ENCODE measurements at places on chromosomes 3 and 15.

DNA sequence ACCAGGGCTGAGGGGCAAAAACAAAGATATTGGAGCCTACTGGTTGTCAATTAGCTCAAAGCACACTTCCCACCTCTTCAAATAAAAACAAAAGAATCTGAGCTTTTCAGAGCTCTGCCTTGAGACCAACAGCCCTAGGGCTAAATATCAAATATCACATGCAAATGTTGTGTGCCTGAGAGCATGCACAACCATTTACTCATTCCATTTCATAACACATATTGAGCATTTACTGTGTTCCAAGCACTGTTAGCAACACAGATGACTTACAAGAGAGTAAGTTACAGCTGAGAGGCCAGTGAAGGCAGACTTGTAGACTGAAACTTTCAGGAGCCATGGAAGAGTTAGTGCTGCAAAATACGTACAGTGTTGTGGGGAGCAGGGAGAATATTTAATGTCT lies 222.4 kb downstream of the CPNE4 start:
- DNase-seq: no peak

GRCh38 chr3:169232863-169233262 lies 430.6 kb downstream of the MECOM start:
- no peak for DNase-seq

- DNase-seq: no peak
Measured at GRCh38 chr3:6351752-6352151, 509.2 kb upstream of the GRM7 start.

- DNase-seq: no peak
Measured at GRCh38 chr3:44862226-44862637, 520 bp downstream of the TMEM42 start.

DNA sequence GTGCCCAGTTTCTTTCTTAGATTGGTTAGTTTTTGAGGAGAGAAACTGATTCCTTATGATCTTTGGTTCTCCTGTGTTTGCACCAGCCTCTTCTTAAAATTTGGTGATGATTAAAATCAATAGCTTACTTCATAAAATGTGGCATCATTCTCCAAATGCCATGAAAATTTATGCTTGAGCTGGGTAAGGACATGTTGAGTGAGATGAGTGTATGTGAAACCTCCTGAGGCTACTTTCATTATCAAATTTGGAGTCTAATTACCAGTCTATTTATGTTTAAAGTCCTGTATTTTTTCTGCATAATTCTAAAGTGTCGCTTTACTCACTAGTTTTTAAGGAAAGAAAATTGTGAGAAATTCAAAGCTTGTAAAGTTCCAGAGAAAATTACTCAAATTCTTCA lies 102.1 kb downstream of the DIPK2A start:
- no peak for DNase-seq

- DNase-seq: no peak
Measured at GRCh38 chr3:129483870-129484269, 43.8 kb downstream of the IFT122 start.

- no peak for DNase-seq
Measured at GRCh38 chr15:79522656-79523055, 90.5 kb downstream of the MINAR1 start.

DNA sequence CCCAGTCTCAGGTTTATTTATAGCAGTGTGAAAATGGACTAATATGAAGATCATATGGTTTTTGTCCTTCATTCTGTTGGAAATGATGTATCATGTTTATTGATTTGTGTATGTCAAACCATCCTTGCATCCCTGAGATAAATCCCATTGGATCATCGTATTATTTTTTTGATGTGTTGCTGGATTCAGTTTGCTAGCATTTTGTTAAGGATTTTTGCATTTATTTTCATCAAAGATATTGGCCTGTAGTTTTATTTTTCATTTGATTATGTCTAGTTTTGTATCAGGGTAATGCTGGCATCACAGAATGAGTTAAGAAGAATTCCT lies 34.3 kb downstream of the FAIM start:
- DNase-seq: no peak

DNA sequence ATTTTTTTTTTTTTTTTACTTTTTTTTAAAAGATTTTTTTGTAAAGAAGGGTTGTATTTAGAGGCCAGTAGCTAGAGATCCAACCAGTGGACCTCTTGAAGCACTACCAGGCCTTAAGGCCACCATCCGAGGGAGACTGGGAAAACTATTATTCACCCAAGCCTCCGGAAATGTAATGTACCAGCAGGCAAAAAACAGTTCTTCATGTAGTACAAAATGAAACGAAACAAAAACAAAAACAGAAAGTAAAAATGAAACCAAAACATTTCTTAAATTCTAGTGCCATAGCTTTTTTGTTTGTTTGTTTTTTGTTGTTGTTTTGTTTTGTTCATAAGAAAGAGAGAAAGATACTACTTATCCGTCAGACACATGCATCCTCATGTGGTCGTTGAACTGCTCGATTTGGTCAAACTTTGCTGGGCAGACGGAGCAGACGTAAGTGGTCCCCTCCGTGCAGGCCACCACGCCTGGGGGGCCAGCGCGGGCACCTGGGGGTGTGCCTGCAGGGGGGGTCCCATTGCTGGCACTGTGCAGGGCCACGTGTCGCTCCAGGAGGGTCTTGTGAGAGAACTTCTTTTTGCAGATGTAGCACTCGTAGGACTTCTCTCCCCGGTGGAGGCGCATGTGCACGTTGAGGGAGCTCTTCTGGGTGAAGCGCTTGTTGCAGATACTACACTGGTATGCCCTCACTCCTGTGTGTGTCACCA lies 45.0 kb downstream of the TIGIT start:
- no peak for DNase-seq

DNA sequence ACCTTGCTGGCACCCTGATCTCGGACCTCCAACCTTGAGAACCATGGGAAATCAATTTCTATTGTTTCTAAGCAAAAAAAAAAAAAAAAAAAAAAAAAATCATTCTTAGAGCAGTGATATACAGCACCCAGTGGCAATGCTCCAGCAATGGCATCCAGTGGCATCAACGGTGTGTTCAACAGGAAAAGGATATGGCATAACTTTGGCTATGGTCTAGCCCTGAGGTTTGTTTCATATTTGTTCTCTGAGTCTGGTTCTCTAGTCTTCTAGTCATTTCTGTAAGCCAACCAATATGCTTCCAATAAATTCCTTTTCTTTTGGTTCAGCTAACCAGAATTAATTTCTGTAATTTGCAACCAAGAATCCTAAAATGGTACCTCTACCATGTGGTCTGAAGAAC lies 19.2 kb downstream of the DENND4A start:
- DNase-seq: no peak

- no peak for DNase-seq
Measured at GRCh38 chr3:173823911-173824460, 426.4 kb downstream of the NLGN1 start.

DNA sequence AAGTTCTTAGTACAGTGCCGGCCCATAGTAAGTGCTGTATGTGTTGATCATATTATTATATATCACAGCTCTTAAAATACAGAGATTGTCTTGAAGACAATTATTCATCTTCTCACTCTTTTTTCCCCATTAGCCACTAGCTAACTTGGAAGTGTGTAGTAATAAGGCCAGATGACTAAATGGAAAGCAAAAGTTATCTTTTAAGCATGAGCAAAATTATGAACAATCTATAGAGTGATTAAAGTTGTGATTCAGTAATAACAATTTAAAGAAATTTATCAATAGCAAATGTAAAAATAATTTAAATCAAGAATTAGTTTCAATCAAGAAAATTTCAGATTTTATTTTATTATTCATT lies 630.9 kb upstream of the TBL1XR1 start:
- DNase-seq: no peak

DNA sequence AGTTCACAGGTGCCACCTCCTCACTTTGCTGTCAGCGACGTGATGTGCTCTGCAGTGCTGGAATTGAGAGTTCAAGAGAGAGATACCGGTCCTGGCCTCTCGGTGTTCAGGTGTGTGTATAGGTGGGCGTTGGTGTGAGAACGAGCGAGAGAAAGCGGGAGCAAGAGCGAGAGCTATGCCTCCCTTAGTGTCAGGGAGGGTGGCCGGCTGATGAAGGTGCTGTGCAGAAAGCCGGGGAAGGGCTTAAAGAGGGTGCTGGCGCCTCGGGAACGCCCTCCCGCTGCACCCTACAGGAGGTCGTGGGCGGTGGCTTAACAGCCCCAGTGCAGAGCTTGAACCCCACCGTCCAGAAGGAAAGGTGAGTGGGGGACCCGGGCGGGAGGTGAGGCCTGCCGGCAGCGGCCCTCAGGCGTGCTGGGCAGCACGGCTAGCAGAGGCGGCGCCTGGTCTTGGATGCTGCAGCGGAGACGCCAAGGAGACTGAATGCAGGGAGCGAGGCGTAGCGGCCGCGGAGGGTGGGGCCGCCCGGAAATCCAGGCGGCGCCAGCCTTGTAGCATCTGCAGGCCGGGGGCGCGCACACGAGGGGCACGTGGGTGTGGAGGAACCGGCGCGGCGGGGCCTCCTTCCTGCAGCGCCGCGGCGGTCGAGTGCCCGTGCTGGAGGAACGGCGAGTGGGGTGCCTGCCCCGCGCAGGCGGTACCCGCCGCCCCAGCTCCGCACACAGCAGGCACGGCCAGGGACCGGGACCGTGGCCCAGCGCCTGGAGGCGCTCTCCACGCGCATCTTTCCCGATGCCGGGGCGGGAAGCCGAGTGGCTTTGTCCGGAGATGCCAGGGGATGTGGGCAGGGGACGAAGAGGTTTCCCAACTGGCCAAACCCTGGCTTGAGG lies 246.8 kb upstream of the TOPAZ1 start:
- no peak for DNase-seq

DNA sequence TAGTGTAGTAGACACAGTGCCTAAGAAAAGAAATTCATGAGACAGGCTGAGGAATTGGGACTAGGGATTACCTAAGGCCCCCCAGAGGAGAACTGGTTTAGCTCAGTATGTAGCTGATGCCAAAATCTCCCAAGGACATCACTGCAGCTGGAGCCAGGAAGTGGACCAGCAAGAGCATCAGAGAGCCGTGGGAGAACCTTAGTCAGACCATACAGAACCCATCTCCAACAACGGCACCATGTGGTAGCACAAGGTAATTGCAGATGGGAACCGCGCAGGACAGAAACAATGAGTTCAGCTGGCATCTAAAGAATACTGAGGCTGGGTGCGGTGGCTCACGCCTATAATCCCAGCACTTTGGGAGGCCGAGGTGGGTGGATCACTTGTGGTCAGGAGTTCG lies 81.7 kb downstream of the WNT5A start:
- DNase-seq: no peak

DNA sequence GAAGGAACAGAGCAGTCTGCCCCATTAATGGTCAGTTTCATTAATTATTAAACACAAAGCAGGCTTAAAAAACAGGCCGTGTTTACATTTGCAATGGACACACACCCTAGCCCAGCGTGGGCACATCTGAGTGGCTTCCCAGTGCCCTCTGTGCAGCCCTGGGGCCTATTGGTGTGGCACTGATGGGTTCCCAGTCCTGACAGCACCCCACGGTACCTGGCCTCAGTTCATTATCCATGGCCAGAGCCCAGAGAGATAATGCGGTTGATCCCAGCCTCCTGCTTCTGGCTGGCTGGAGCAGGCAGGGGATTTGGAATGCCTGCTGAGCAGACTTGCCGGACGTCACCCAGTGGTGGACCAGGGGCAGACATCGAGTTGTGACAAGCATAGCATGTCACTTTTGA lies 110.5 kb upstream of the ABHD17C start:
- DNase-seq: no peak

GRCh38 chr3:71060536-71060935 lies 523.0 kb downstream of the FOXP1 start:
- DNase-seq: no peak

- DNase-seq: no peak
Measured at GRCh38 chr15:62779036-62779770, 263.3 kb upstream of the TPM1 start.

DNA sequence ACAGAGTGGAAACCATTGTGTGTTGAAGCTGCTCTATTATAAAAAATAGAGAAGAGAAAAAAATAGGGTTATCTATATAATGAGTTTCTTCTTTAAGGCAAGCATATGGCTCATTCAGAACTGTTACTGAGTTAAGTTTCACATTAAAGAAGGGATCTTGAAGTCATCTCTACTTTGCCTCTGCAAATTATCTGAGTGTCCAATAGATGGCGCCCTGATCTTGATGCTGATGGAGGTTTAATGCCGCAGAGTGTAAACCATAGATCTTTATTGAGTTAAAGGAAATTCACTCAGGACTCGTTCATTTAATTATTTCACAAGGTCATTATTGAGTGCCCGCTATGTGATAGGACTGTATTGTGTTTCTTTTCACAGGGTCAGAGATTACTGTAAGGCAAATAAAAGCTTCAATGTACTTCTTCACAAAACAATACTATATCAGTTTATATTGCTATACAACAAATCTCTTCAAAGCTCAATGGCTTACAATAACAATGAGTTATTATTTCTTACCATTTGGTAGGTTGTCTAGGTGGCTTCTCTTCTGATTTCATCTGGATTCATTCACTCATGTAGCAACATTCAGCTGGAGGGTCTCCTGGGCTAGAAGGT lies 171.4 kb downstream of the NSUN3 start:
- no peak for DNase-seq

GRCh38 chr3:137131081-137131480 lies 173.3 kb downstream of the IL20RB start:
- no peak for DNase-seq

DNA sequence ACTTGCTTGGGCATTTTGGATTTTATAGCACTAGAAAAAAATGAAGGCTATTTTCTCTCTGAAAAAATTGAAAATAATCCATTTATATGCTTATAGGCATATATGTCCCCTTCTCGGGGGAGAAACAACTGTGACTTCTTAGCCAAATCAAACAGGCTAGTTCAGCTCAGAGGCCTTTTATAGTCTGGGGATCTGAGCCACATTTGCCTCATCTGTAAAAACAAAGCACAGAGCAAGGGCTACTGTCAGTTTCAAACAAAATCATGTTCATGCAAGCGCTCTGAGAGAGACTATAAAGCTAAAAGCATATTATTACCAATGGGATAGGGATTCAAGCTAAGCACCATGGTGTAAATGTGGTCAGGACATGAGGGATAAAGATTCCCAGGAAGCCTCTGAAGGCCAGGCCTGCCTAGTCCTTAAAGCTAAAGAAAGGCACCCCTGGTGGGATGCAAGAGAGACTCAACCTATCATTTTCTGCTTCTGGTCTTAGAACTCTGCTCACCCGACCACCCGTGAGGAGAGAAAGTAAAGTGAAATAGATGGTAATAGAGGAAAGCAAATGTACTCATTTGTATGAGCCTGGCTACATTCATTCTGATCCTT lies 51.0 kb upstream of the IL12A start:
- DNase-seq: no peak

- no peak for DNase-seq
Measured at GRCh38 chr15:66777596-66778313, 75.7 kb downstream of the SMAD6 start.

- no peak for DNase-seq
Measured at GRCh38 chr15:23503576-23503975, 56.5 kb upstream of the GOLGA6L2 start.

DNA sequence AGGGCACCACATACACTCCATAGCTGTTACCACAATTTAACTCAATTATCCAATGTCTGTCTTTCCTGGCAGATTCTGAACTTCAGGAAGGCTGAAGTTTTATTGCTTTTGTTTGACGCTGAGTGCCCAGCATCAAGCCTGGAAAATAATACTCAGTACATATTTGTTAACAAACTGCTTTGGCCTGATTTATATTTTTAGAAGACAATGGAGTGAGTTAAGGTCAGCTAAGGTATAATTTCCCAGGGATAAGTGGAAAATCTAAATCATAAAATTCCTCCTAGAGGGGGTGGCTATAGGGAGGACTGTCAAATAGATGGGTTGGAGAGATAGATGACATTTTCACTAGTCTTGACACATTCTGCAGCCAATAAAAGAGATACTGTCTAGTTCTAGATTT lies 659.4 kb upstream of the ADAMTS9 start:
- DNase-seq: no peak

All from stimulated activated CD4-positive, alpha-beta T cell treated with anti-CD3 and anti-CD28 coated beads, TNF-alpha, amount 100 ng/mL, for 4 hours (primary cell).